NCI-H82 (cell line): ENCODE measurements at places on chromosomes 4 and X.

- no peak for DNase-seq
Measured at GRCh38 chr4:142243255-142243654, 602.8 kb downstream of the INPP4B start.

DNA sequence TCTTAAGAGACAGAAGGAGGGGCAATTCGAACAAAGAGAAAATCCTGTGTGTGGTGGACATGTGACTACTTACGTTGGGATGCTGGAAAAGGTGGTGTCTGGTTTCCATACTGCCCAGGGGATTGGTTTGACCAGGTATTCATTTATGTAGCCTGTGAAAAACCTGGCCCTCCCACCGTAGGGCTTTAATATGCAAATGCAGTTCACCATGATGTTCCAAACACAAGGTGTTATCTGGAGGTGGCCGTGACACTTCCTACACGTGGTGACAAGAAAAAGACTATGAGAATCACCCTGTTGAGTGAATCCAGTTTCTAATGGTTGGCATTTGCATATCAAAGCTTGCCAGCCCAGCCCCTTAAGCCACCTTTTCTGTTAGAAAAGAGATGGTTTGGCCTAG, 27.9 kb downstream of the UGT2B4 start:
- DNase-seq, result no peak

DNA sequence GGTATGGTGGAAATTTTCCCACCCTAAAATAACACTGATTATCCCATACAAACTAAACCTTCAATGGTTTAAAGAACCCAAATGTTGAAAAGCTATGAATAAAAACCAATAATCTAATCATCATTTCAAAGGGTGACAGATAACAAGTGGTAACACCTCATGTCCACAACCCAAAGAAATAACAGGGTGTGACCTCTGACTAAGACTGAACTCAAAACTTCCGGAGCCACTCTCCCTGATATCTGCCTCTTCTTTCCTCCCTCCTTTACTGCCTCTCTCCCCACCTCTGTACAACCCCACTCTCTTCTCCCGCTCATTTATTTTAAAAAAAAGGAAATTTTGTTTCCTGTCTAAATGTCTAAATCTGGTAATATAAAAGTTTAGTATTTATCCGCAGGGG, 11.5 kb downstream of the FBXW7 start:
- DNase-seq, result no peak

- DNase-seq, result peak; percentile 32
Measured at GRCh38 chr4:154807042-154807630, 26.1 kb downstream of the RBM46 start.

DNA sequence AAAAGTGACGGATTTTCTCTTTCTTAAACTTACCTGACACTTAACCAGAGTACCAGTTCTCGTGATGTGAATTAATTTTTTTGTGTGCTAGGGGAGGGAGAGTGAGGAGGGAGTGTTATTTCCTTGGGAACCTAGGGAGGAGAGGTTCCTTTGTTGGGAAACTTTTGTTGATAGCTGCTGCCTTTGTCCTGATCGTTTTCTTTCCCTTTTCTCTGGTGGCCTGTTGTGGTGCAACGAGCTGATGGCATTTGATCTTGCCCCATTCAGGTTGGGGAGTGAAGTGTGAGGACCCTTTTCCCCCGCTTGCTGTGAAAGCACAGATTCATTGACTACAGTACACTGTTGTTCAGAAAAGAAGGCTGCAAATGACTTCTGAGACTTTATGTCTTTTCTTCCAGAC, 59.8 kb downstream of the SLC9A6 start:
- no peak for DNase-seq

- DNase-seq, result peak; percentile 63
Measured at GRCh38 chrX:135484641-135485289, 35.7 kb upstream of the INTS6L start.

DNA sequence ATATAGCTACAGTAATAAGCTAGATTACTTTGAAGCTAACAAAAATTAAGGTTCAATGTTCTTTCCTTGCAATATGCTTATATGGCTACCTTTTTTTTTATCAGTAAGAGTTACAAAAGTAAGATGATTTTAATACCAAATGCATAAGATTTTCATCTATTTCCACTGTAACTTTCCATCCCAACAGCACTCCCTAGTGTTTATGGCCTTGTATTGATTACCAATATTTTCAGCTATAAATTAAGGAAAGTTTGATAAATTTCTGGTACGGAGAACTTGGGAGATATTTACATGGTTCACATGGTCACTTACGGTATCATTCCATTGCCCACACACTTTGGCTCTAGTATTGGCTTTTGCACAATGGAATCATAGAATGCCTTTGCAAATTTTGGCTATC, 448.9 kb upstream of the PABPC4L start:
- no peak for DNase-seq

- DNase-seq, result no peak
Measured at GRCh38 chrX:55357236-55357635, 92.5 kb upstream of the PAGE3 start.

DNA sequence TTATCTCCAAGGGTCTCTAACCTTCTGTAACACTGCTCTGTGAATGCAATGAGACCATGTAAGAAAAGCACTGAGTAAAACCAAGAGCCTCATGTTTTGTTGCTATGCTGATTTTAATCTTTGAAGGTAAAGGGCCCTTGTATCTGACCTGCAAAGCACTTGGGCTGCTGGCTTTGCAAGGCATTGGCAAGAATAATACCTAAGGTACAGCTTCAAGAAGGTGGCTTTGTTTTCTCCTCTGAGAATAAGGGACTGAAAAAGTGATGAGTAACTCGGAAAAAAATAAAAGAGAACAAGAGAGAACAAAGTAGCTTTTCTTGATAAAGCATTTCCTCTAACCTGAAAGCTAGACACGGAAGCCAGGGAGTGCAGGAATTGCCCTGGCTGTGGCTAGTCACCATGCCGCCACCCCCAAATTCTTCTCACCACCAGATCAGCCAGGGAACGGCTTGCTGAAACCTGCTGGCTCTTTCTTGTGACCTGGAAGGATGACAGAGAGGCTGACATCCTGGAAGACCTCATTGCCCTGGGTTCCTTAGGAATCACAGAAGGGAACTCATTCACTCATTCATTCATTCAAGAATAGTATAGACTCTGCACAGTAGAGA, 41.8 kb upstream of the HS3ST1 start:
- DNase-seq, result no peak

GRCh38 chr4:109733728-109734127, 3.9 kb upstream of the PLA2G12A start:
- DNase-seq, result no peak

DNA sequence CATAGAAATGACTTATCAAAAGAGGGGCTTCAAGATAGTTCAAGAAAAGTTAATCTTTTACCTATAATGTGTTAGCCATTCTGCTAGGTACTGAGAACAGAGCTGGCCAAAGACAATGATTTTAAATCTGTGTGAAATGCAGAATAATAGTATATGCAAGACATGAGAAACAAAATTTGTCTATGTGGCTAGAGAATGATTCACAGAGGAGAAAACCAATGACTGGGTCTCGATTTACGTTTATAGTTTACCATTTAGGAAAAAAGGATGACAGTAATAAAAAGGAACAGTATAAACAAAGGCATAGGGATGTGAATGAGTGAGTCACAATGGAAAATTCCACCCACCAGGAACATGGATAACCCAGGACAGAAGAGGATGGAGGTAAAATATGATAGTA, 31.9 kb downstream of the NPFFR2 start:
- DNase-seq, result no peak

- DNase-seq, result no peak
Measured at GRCh38 chr4:71974681-71975080, 57.1 kb upstream of the NPFFR2 start.

DNA sequence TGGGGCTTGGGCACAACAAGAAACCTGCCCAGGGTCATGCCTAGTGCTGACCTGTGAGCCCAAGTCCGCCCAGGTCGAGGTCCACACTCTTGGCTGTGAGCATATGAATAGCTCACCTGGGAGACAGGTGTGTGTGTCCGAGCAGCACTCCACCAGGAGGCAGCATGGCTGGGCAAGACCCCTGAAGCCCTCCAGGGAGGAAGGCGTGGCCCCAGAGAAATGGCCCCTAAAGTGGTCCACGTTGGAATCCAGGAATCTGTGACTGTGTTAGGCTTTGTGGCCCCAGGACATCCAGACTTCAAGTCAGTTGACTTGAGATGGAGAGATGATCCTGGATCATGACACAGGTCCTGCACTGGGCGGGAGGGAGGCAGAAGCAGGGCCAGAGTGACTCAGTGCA, 138.8 kb downstream of the CPZ start:
- no peak for DNase-seq

DNA sequence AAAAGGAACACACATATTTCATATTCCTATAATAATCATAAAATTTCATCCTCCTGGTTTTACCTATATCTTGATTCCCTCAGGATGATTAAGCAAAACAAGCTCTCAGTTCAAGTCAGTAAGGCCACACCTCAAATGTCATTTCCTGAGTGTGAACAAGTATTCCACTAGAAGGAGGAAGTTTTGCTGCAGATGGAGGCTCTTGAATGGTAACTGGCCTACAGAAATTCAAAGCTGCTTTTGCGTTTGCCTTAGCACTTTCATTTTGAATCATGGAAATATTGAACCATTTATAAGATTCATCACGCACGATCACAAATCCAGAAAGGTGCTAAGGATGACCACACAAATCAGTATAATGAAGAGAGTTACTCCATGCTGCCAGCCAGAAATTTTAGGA, 254.4 kb upstream of the CXXC4 start:
- DNase-seq, result no peak

- DNase-seq, result no peak
Measured at GRCh38 chrX:2666491-2666890, 24.6 kb upstream of the CD99 start.

- peak; percentile 56 for DNase-seq
Measured at GRCh38 chr4:123248085-123248659, 148.4 kb upstream of the SPRY1 start.

DNA sequence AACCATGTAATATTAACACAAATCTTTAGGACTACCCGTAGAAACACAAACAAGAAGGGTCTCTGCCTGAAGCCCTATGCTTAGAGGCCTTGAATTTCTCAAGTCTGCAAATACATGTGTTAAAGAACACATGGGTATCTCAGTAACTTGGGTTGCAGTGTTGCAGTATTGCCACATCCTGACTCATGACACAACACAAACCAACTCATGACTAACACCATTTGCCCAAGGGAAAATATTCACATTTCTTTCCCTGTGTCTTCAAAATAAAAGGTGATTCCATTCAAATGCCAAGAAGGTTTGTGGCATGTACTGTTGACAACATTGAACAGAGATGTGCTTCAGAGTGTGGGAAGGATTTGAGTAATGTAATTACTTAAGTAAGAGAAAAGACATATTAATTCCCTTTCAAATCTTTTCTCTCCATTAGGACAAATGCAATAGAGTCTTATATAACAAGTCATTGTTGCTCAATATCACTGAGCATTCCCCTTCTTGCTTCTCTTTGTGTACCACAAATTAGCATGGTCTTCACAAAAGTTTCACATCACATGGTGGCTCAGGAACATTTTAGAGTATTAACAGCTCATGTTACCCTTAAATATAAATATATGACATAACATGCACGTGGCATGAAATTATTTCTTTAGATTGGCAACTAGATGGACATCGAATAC, 487.1 kb downstream of the STPG2 start:
- no peak for DNase-seq

DNA sequence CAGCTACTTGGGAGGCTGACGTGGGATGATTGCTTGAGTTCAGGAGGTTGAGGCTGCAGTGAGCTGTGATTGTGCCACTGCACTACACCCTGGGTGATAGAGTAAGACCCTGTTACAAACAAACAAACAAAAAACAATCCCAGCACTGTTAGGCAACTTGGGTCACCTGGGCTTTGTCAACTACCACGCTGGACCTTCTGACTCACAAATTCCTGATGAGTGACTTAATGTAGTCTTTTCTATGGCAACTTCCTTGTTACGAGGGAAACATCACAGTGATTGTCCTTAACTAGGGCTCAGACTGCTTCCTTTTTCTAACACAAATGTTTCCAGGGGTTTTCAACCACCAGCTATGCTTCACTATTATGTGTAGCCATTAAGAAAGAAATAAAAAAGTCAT, 128.8 kb upstream of the GPC4 start:
- DNase-seq, result no peak

- DNase-seq, result no peak
Measured at GRCh38 chr4:139153411-139154133, 23.4 kb downstream of the ELF2 start.

DNA sequence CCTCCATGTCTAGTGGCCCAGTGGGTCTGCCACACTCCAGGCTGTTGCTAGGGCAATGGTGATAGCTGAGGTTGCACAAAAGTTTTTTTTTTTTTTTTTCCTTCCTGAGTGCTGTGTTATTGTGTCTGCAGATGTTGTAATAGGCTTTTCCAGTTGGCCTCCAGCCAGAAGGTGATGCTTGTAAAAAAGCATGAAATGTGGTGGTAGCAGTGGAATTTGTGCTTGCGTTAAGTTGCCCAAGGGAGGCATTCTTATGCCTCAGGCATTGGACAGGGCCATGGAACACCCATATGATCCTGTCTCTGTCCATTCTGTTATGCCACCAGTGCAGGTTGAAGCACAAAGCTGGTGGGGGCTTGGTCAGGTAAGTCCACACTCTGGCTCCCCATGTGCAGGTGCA, 660.5 kb upstream of the SPANXN1 start:
- DNase-seq, result no peak

DNA sequence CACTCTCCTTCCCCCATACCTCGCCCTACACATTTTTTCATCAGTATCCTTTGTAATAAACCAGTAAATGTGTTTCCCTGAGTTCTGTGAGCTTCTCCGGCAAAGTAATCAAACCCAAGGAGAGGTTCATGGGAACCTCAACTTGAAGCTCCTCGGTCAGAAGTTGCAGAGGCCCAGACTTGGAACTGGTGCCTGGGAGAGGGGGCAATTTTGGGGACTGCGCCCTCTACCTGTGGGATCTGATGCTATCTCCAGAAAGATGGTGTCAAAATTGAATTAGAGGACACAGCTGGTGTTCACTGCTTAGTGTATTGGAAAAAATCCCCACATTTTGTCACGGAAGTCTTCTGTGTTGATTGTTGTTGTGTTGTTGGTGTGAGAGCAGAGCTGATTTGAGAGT, 70.6 kb downstream of the ATP11C start:
- DNase-seq, result peak; percentile 5

GRCh38 chr4:121950212-121950679, 1.6 kb downstream of the TRPC3 start:
- peak; percentile 67 for DNase-seq

DNA sequence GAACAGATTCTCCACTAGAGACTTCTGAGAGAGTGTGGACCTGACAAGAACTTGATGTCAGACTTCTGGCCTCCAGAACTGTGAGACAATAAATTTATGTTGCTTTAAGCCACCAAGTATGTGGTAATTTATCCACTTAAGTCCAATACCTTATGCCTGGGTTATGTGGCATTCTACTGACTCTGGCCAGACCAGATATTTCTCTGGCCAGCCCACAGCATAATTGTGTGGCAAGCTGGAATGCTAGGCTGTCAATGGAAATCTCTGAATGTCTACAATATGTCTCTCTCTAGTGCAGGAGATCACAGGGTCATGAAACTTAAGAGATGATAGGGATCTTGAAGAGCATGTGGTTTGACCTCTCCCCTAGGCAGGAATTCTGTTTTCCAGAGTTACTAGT, 251.0 kb downstream of the ZNF674 start:
- DNase-seq, result no peak

- no peak for DNase-seq
Measured at GRCh38 chr4:185830263-185830994, 18.4 kb upstream of the SORBS2 start.

GRCh38 chr4:121252224-121252806, 88.2 kb upstream of the TNIP3 start:
- peak; percentile 84 for DNase-seq
